Uterus (tissue), 4 donors: ENCODE measurements at places on chromosomes 12 and 14. TPM values are rescaled to one million over a fixed set of nuclear protein-coding genes. Genes with fewer than 3 reads are reported as not detected.

The SLC38A4 gene
- 5.9 TPM for total RNA-seq

DNA sequence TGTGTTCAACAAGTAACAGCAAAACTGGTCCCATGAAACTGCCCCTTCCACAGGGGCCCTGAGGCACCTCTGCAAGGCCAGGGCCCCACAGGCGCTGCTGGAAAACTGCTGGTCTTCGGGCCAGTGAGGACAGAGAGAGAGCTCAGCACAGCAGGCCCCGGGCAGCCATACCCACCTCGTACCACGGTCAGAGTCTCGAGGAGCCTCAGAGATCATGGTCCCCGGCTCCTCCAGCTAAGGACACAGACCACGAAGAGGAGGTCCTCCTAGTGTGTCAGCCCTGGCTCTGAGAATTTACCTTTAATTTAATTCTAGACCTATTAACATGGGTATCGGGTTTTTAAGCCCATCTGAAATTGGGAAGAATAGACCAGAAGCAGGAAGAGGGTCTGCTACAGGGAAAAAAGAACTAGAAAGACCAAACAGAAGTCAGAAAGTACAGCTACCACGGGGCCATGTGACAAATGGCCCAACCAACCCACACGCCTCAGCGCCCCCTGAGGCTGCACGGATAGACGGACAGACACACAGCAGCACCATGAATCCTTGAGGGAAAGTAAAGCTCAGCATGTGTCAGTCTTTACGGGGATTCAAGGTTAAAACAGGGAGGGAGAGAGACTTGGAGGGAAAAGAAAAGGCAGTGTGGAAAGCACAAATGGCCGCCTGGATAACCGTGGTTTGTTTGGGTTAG lies 22.9 kb downstream of the ANKRD9 start:
- DNase-seq: no peak

The NEUROD4 gene
- not detected for total RNA-seq

DNA sequence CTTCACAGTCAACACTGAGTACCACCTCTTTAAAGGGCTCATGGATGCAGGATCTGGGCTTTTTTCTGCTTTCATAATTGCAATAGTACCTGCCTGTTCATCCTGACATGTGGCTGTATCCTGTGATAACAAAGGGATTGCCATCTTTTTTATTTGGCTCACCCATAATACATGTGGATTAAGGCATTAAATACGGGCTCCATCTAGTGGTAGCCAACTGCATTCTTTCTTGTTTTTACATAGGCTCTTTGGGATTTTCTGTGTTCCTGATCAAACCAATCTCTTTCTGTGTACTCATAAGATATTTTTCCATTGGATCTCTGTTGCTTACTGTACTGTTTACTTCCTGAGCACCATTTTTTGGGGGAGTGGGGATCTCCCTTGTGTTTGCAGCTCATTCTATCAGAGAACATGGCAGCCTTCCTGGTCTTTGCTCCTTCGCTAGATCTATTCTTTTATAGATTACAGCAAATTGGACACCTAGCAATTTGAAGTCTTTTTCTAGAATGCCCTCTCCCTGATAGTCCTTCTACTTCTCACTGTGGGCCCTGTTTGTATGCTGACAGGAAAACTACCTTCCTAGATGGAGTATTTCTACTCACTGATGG lies 723.4 kb upstream of the MDGA2 start:
- DNase-seq: no peak

The METTL25 gene
- total RNA-seq: 28.0 TPM

DNA sequence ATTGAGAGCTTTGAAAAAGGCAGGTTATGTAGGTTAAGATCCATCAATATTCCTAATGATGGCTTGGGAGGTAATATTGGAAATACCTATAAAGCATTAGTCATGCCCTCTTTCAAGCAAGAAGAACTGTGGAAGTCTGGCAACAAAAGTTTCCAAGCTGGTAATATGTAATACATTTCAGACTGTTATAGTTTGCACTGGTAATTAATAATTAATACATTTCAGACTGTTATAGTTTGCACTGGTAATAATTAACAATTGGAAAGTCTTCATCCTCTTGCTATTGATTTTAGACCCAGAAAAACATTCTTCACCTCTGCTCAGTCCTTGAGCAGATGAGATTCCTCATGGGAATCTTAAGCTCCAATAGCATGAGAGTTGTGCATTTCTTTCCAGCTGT lies 29.0 kb upstream of the WDR89 start:
- DNase-seq: no peak

GRCh38 chr12:5369298-5369697 lies 62.6 kb upstream of the NTF3 start:
- no peak for DNase-seq

- DNase-seq: peak; percentile 68
Measured at GRCh38 chr14:50944647-50945413, 547 bp upstream of the PYGL start.

The HOXC10 gene
- 1.3 TPM for total RNA-seq

DNA sequence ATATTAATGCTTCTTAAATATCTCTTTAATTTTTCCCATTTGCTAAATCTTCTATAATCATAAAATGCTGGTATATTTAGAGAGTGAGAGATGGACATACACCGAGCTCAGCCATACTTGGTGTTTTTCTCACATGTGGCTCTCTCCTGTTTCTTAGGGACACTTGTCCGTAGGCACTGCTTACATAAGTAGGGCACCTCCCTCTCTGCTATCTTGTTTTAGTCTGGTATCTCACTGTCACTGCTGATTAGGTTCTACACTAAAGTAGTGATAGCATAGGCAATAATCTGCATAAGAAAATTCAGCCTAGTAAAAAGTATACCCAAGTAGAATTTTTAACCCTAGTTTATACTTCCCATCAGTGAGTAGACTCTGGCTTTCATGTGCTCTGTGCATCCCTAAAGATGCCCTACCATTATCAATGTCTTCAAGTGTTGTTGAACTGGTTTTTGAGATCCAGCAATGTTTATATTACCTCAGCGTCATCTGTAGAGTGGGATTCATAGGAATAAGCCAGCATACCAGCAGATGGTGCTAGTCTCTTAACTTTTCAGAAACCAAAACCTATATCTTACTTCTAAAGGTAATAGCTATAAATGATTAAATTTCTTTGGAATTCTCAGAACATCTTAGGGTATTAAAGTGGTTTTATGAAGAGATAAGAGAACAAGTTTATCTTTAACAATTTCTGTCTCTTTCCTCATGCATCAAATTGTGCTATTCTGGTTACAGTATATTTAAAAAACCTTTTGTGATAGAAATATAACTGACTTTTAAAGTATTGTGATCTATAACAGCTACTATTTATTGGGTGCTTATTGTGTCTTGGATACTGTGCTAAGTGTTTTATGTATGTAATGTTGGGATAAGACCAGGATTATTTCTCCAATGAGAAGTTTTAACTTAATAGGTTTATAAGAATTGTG lies 32.9 kb downstream of the ARID2 start:
- DNase-seq: no peak

The MSI1 gene
- not detected for total RNA-seq

The TPH2 gene
- not detected for total RNA-seq

- DNase-seq: no peak
Measured at GRCh38 chr12:117149431-117149830, 40.8 kb downstream of the FBXO21 start.

DNA sequence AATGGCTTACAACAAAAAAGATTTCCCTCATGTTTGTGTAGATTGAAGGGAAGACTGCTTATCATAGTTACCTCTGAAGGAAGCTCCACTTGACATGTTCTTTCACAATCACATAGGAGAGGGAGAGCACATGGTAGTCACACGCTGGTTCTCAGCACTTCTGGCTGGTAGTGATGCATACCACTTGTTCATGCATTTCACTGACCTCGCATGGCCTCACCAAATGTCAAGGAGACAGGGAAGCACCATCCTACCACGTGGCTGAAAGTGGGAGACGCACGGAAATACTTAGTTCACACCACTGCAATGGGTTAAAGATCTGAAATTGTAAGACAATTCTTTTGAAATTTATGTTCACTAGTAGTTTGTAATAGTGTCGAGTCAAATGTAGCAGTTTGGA lies 74.0 kb downstream of the PDE3A start:
- no peak for DNase-seq

DNA sequence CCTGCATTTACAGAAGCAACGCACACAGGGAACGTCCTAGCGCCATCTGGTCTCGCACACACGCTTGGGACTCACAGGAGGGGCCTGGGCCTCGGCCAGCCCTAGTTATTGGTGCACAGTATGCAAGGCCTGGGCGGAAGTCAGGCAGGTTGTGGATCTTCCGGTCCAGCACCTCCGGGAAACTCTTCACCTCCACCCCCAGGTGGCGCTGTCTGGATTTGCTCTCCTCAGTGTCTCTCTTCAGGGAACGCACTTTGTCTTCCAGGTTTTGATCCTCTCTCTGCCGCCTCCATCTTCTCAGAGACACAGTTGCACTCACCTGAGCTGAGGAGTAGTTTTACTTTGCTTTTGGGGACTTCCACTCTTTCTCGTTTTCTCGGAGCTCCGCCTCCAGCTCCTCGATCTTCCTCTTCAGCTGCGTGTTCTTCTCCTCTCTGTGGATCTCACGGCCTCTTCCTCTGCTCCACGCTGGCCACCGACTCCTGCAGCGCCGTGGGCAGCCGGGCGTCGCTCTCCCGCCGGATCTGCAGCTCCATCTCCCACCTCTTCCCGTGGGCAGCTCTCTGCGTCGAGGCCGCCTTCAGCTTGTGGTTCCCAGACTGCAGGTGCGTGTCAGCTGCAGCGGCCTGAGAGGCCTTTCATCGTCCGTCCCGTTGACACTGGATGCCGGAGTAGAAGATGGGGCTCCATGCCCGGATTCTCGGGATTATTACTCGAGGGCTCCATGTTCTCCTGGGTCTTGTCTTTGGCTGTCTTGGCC lies 933.8 kb downstream of the TMEM121 start:
- DNase-seq: no peak

The RND1 gene
- total RNA-seq: 22.1 TPM

GRCh38 chr12:65740873-65741600 lies 83.2 kb upstream of the HMGA2 start:
- peak; percentile 73 for DNase-seq

- peak; percentile 95 for DNase-seq
Measured at GRCh38 chr12:76878899-76879709, at the start of gene CSRP2. TSS of gene CSRP2 (minus strand) at chr12:76879019. CDS start at chr12:76866260, 12,759 bp downstream.
